ENCODE measurements at places on chromosomes 6 and 20. TPM values are rescaled to one million over a fixed set of nuclear protein-coding genes. Genes with fewer than 3 reads are reported as not detected.

- no peak for DNase-seq
Observed at GRCh38 chr6:87431263-87431662, 23.5 kb downstream of the CFAP206 start.

- no peak for DNase-seq
Observed at GRCh38 chr20:23585808-23586734, 17.8 kb upstream of the CST9L start.

- DNase-seq: no peak
Observed at GRCh38 chr20:49704932-49705336, 8.7 kb downstream of the B4GALT5 start.

GRCh38 chr6:44940367-44940766 lies 387.8 kb upstream of the RUNX2 start:
- DNase-seq: no peak

DNA sequence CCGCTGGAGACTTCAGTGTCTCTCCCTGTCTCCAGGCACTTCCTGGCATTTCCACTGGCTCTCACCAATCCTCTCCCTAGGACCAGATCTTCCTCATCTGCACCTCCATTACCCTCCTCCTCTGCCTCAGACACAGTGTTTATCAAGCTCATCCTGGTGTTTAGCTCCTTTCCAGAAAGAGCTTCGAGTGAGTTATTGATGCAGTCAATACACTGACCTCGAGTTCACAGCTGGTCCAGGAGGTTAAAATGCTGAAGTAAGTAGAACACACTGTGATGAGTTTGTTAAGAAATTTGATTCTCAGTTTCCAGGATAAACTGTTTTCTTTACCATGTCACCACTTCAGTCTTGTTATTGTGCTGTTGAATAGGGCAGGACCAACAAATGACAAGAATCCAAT lies 42.1 kb upstream of the ARMC2 start:
- no peak for DNase-seq

DNA sequence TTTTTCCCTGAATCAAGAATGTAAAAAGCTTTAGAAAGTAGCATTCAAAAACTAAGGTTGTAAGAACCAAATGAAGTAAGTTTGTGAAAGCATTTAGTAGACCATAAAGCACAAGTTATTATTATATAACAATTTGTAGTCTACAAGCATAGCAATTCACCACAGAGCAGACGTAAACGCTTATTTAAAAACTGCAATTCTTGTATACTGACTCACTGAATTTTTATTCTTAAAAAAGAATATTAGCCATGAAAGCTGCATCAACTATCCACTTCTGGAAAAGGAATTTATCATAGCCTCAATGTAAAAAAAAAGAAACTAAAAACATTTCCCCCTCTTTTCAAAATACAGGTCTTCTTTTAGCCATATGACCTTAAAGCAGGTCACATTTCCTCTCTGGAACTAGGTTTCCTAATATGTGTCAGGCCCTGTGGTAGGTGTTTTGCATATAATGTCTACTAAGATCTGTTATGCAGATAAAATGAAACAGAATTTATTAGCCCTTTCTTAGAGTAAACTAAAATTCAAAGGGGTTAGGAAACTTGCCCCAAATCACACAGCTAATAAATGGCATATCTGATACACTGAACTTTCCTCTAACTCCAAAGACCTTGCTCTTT lies 2.1 kb downstream of the MAP3K7 start:
- DNase-seq: no peak

DNA sequence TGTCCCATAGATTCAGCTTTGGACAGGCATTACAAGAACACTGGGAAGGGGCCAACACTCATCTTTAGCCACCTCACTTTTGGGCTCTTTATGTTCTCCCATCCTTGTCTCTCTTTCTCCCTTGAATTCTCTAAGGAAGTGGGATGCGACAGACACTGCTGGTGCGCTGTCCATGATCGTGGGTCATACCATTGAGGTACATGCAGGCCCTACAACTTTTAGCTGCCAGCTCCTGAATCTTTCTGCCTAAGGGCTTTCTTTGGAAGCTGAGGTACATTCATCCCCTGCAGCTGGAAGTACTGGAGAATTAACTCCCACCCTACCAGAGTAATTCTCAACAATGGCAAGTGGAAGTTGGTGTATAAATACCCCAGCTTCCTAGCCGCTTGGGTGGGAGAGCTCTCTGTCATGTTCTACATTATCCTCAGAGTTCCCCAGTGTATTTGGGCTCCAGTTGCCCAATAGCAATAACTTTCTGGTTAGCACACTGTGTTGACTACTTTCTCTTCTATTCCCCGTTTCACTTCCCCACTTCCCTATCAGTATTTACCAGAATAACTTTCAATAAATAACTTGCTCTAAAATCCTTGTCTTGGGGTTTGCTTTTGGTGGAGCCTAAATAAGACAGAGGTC lies 309.4 kb upstream of the RNF24 start:
- no peak for DNase-seq

- no peak for DNase-seq
Observed at GRCh38 chr6:31702405-31702818, 712 bp downstream of the ABHD16A start.

- no peak for DNase-seq
Observed at GRCh38 chr6:140462453-140463311, 1088.2 kb upstream of the CITED2 start.

DNA sequence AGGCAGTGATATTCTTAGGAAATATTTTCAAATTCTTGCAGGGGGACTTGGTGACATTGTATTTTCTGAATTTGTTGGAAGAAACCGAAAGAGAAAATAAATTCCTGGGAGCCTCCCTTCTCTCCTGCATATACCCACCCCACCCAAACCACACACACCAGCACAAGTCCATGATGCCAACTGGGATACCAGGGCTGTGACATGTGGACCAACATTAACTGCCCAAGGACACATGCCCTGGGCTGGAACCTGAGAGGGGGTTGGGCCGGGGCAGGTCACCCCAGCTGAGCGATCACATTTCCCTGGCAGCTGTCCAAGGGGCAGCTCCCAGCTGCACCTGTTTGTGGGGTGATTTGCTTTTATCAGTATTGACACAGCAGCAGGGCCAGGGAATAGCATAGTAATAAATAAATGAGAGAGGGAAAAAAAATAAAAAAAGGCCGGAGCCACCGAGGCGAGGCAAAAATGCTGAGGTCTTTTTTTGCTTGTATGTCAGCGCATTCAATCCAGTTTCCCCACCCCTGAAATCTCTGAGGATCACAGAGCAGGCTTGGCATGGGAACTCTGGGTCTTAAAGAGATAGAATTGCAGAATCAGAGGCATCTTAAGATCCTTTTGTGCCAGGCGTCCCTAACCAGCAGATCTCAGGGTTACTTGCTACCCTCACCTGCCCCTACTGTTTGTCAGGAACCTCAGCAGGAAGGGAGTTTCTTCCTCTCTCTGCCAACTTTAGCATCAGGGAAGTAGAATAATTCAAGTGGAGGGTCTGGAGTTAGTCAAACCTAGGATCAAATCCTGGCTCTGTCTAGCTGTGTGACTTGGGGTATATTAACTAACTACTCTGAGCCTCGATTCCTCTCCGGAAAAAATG lies 66.5 kb upstream of the PIM1 start:
- no peak for DNase-seq

The ARMC2 gene
- 0.71 TPM for total RNA-seq

The ULBP2 gene
- total RNA-seq: 12.2 TPM

The RHAG gene
- total RNA-seq: not detected

The GTSF1L gene
- total RNA-seq: not detected

The IYD gene
- not detected for total RNA-seq
